ENCODE measurements at places on chromosomes 16 and 17. TPM values are rescaled to one million over a fixed set of nuclear protein-coding genes. Genes with fewer than 3 reads are reported as not detected.

- no peak for DNase-seq
Observed at GRCh38 chr16:57444711-57445110, 2.5 kb downstream of the CIAPIN1 start.

- DNase-seq, result no peak
Observed at GRCh38 chr17:79721993-79722671, 8.6 kb upstream of the ENPP7 start.

Gene CCR7
- total RNA-seq, result 0.17 TPM

DNA sequence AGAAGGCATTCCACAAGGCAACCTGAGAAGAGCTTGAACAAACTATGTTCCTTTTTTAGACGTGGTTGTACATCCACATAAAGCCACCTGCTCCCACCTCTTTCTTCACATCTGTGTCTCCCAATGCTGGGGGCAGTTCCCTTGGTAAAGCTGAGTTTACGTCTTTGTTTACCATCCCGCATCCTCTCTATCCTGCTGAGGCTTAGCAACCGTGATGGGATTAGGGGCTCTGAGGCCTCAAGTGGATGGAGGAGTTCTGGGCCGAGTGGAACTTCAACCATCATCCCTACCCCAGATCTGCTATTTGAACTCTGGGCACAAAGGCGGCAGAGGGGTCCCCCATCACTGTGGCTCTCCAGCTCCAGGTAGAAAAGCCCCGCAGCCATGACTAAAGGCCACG lies 94.2 kb upstream of the CREBBP start:
- DNase-seq, result no peak

DNA sequence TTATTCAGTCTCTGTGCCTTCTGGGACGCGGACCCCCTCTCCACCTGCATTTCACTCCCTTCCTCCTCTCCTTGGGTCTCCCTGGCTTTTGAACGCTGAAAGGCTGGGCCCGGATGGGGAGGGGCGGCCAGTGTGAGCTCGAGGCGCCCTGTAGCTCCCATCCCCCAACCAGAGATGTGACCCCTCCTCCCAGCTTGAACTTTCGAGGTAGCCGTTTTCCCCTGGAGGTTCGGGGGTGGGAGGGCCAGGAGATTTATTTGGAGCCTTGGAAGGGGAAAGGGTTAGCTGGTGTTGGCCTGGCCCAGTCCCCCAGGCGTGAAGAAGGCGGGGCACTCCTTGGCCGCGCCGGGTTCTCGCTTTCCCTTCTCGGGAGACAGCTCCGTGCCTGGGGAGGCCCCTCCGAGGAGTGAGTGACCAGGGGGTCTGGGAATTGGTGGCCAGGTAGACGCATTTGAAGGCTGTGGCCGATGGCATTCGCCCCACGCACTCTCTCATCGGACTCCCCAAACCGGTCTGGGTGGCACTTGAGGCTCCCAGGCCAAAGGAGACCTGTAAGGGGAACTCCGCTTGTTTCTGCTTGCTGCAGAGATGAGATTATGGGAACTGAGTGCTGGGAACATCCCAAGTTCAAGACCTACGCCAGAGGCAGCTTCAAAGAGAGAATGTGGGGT lies 942 bp downstream of the LDAF1 start:
- peak; percentile 76 for DNase-seq

Gene RAB26
- 4.3 TPM for total RNA-seq

DNA sequence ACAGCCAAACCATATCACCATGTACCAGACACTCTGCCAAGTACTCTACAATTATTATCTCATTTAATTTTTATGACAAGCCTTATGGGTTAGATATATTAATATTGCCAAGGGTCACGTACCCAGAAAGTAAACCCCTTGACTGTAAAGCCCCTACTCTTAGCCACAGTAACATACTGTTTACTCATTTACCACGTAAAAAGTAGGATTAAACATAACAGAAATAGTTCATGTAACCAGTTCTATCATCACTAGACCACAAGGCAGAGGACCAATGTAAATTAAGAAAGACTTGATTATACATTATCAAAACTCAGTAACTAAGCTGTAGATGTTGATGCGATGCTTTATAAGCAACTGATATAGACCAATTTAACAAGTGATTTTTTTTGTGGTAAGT lies 101.5 kb upstream of the CNTNAP4 start:
- DNase-seq, result no peak

DNA sequence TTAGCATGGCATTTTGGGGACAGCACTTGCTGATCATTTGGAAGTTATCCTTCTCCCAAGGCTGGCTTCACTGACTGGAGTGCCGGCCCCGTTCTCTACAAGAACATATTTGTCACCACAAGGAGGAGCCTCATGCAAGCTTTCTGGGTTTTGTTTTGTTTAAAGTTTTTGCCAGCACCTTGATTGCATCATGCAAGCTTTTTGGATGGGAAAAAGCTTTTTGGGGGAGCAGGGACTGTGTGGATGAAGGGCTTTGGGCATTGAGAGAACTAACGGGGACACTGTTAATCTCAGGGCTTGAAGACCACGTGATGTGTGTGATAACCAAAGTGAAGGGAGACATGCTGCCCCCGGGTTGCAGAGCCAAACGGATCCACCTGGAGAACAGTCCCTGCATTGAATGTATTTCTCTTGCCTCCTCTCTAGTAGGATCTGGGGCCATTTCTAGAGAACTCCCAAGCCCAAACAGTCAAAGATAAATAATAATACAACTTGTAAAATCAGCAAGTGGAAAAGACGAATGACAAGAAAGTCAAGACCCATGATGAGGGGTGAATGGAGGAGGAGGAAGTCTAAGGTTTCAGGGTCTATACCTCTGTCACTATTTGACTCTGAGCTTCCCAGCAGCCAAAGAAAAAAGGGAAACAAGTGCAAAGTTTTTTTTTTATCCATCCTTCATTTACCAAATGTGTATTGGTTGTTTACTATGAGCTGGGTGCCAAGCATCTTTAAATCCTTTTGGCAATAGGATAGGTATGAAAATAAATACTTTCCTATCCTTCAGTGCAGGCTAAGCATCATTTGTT lies 17.2 kb downstream of the TMEM114 start:
- DNase-seq, result peak; percentile 69

GRCh38 chr16:86578061-86578599 lies at the start of gene FOXL1:
Gene FOXL1 (plus strand): TSS chr16:86578549. CDS start chr16:86578724, 175 bp downstream.
- DNase-seq, result no peak

Gene KRT27
- not detected for total RNA-seq

DNA sequence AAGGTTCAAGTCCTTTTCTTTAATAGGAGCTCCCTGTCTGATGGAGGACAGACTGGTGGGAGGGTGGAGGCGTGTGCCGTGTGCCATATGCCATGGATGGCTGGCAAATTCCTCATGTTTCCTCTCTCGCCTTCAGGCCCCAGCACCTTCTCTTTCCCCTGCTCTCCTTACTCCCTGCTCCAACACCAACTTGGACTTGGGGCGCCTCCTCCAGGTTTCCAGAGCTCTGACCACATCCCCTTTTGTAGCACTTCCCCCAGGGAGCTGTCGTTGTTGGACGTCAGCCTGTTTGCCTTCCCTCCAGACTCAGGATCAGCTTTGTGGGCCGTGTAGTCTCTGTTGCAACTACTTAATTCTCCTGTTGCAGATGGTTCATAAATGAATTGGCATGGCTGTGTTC lies 30.7 kb downstream of the TMC7 start:
- DNase-seq, result no peak

Gene CNTNAP1
- total RNA-seq, result 4.7 TPM

GRCh38 chr17:75348386-75349012 lies 57.0 kb downstream of the GRB2 start:
- no peak for DNase-seq

DNA sequence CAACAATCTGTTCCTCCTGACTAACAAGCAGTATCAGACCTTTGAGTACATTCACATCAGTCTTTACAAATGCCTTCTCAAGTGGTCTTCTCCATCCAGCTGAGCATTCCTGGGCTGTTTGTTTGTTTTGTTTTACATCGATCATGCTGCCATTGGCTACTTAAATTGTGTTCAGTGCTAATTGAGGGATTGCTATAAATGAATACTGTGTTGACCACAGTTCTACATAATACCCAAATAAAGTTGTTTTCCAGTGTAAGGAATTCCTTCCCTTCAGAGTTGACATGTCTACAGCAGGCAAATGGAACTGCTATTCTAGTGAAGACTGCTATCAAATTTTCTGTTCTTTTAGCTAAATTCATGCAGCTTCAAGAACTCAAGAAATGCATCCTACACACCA lies 3.2 kb downstream of the CDH8 start:
- no peak for DNase-seq

Gene BMERB1
- 23.5 TPM for total RNA-seq

DNA sequence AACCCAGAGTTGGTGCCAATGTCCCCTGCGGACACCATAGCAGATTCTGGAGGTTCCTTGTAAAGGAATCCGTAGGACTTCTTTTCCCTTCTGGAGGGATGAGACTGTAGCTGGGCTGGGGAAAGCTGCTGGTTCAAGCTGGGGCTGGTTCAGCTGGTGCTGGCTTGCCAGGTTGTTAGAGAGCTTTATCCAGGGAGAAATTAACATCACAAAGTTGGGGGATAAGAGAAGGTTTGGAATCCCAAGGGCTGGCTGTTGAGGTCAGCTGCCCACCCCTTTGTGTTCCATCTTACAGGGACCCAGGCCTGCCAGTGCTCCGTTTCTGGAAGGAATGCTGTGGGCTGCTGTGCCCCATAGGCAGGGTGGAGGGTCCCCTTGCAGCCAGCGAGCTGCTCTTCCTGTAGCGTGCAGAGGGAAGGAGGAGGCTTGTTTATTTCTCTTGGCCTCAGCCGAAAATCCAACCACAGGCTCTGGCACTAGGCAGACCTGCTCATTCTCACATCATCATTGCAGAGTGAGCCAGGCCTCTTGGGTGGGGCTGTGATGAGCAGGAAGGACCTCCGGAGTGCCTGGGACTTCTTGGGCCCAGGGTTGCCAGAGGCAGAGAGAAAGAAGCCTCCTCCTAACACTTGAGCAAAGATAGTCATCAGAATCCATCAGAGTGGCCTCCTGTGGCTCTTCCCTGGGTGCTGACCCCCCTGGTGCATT lies 251.1 kb downstream of the SEC14L1 start:
- peak; percentile 31 for DNase-seq

DNA sequence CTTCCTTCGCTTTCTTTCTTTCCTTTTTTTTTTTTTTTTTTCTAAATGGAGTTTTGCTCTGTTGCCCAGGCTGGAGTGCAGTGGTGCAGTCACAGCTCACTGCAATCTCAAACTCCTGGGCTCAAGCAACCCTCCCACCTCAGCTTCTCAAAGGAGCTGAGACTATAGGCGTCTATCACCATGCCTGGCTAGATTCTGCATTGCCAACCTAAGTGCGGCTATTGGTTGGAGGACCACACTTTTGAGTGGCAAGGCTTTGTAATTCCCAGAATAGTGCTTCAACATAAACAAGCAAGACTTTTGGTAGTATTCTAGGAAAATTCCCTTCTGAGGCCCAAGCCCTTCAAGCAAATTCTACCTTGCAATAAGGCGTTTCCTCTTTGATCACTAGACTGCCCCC lies 107.8 kb downstream of the YPEL2 start:
- no peak for DNase-seq

- DNase-seq, result no peak
Observed at GRCh38 chr17:74878658-74879057, 5.9 kb upstream of the FDXR start.

GRCh38 chr17:14318918-14319205 lies 18.0 kb downstream of the HS3ST3B1 start:
- DNase-seq, result no peak

GRCh38 chr17:29042026-29042678 lies 789 bp upstream of the PIPOX start:
- DNase-seq, result no peak

DNA sequence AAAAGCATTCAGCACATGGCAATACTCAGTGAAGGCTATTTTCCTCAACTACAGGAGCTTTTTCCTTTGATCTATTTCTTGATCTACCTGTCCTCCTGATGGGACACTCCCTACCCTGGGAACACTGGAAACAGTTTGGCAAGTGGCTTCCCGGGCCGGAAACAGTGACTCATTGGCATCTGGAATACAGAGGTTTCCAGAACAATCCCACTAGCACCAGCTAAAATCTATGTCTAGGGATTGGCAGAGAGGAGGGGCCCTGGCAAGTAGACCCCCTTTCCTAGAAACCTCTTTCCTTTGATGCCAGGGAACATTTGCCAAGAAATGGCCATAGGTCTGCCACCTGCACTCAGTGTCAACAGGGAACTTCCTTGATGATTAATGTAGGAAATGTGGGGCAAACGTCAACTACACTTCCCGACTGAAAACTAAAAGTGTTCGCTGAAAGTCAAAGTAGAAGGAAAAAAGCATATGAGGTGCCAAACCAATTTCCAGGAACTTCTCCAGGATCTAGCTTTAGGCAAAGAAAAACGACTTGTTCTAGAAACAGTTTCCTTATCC lies 30.4 kb upstream of the FBXW10B start:
- no peak for DNase-seq

DNA sequence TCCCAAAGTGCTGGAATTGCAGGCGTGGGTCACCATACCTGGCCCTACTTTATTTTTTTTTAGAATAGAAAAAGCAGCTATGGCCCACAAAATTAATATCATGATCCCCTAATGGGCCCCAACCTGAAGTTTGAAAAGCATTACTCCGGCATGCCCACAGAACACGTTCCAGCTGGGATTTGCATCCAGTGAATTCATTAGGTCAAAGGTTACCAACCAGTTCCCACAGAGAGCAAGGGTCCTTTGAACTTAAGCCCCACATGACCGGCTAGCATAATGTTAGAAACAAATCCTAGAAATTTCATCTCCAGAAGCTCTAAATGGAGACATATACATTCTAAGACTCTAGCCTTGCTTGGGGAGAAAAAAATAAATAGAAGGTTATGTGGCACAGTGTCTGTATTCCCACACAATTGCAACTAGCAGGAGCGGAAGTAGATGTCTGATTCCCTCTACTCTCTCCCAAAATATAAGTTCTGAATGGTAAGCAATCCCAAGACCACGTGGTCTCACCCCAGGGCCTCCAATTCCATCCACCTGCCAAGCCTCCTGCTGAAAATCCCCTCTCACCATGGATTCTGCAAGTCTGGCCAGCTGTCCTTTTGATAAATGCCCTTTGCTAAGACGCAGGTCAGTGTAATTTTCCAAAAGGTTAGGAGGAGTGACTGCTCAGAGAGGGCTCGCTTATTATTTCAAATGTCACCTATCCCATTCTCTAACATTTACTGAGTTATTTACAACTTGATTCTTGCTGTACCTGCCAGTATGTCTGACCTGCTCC lies 395.8 kb downstream of the NPIPA8 start:
- DNase-seq, result no peak

DNA sequence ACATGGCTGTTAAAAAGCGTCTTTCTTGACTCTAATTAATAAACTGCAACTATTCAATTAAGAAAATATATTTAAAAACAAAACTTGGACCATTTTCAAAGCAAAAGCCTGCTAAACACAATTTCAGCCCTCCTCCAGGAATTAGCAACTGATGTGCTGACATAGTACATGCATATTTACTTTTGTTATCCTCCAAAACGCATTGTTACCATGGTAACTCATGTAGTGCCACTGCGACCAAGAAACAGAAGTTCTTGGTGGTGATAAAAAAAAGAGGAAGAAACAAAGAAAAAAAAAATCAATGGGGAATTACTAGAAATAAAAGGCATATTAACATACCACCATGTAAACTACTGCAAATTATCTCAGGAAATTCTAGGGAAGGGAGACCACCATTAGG lies 793.4 kb upstream of the CDH8 start:
- DNase-seq, result no peak

Gene CDRT15
- total RNA-seq, result not detected

Measured in H1 (cell line).